ENCODE measurements at places on chromosomes 5 and 9.

DNA sequence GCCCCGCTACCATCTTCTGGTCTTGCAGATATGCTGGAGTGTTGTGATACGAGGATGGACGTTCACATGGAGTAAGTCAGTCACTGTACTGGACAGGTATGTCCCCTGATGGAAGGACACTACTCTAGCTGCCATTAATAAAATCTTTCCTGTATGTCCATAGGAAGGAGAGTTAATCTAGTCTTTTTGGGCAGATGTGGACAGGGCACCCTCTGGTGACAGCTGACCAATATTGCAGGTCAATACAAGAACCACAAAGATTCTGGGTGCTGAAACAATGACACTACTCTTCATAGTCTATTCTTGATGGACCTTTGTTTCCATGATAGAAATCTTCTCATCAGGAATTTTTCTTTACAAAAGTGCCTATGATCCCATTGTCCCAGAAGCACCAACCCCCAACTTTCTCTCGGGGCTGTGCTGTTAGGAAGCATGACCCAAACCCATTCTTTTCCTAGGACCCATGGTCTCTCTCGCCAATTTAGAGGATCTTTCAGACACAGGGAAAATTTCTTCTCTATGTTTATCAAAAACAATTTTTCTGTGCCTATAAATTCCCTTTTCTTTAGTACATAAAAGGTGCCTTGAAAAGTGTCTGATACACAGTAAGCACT lies 376.9 kb downstream of the DTWD2 start:
- no peak for DNase-seq

GRCh38 chr9:127116088-127116726 lies 6.2 kb downstream of the ANGPTL2 start:
- no peak for DNase-seq

DNA sequence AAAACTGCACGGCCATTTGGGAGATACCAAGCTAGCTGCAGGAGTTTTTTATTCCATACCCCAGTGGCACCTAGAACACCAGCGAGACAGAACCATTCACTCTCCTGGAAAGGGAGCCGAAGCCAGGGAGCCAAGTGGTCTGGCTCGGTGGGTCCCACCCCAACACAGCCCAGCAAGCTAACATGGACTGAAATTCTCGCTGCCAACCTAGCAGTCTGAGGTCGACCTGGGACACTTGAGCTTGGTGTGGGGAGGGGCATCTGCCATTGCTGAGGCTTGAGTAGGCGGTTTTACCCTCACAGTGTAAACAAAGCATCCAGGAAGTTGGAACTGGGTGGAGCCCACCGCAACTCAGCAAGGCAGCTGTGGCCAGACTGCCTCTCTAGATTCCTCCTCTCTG lies 108.9 kb upstream of the CHD1 start:
- DNase-seq = no peak

- no peak for DNase-seq
Measured at GRCh38 chr5:71471193-71471592, 15.7 kb downstream of the BDP1 start.

Data from uterus (tissue), 4 donors.